Posterior cingulate gyrus (tissue), 11 donors: ENCODE measurements at places on chromosomes 6 and 20.

GRCh38 chr6:155439376-155439775 is 16.3 kb downstream of the NOX3 start:
- DNase-seq, result no peak

GRCh38 chr6:87912102-87912501 is 135.5 kb upstream of the SPACA1 start:
- DNase-seq, result no peak

- no peak for DNase-seq
Measured at GRCh38 chr20:58619864-58620431, 31.1 kb upstream of the STX16 start.

- no peak for DNase-seq
Measured at GRCh38 chr6:100175814-100176310, 181.8 kb upstream of the MCHR2 start.

DNA sequence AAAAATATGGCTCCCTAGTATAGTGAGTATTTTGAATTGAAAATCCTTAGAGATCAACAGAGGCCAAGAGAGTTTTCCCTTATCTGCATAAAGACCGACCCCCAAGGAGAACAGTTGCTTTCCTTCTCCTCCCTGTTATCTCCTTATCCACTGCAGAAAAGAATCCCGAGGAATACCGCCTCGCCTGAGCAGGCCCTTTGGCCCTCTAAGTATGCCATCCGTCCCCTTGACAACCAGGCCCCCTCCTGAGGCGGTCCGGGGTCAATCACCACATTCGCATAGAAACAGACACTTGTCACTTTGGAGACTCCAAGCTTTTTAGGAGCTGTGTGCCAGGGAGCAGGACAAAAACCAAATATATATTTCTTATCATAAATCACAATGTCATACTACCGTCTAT is 15.9 kb upstream of the GGTLC1 start:
- no peak for DNase-seq

- peak; percentile 43 for DNase-seq
Measured at GRCh38 chr6:132764370-132764769, 6.7 kb upstream of the VNN2 start.

GRCh38 chr6:87617405-87617804 is 27.5 kb downstream of the ORC3 start:
- DNase-seq, result no peak

- no peak for DNase-seq
Measured at GRCh38 chr6:112503091-112503596, 156.0 kb downstream of the RFPL4B start.

- peak; percentile 41 for DNase-seq
Measured at GRCh38 chr6:38110481-38110971, 291.0 kb downstream of the ZFAND3 start.

DNA sequence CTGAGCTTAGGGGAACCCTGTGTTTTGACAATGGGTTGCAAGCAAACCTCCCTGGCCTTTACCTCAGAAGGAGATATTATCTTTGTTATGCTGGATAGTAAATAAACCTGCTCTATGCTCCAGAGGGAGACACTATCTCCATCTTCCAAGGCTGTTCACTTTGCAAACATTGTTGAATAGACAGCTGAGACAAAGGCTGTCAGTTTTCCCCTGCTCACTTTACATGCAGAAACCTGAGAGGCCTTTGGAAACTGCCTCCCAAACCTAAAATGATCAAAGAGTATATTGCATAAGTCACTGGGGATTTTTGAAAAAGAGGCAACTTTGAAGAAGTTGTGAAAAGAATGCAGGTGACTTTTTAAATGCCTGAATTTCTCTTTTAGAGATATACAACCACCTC is 61.6 kb downstream of the MRAP2 start:
- DNase-seq, result no peak

GRCh38 chr6:27495386-27496135 is 22.7 kb upstream of the ZNF184 start:
- no peak for DNase-seq

DNA sequence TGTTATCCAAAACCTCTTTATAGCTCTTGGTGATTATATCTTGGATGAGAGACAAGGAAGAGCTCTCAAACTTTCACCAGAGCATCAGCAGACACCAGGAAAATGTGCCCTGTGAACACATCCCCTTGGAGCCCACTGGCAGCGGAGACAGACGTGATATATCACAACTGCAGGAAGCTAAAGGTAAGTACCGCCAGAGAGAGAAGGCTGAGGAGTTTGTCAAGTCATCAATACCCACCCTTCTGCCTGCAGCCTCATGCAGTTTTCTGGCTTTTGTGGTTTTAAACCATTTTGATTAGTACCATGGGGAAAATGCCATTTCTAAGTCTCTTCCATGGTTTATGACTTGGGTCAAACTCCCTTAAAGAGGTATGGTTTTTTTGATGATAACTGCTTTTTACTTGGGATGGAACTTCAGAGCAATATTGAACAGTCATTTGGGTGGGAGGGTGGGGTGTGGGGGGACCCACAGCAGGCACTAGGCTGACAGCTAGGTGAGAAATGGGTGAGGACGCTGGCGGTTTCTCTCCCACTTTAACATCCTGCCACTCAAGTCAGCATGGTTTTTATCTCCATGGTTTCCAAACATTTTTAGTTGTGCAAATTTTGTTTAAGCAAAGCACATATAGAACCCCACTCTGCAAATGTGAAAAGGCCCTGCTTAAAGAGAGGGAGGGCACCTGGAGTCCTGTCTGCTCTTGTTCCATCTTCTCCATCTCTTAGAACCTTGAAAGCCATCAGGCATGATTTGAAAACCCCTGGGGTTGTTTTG is 108.4 kb downstream of the SCML4 start:
- no peak for DNase-seq

DNA sequence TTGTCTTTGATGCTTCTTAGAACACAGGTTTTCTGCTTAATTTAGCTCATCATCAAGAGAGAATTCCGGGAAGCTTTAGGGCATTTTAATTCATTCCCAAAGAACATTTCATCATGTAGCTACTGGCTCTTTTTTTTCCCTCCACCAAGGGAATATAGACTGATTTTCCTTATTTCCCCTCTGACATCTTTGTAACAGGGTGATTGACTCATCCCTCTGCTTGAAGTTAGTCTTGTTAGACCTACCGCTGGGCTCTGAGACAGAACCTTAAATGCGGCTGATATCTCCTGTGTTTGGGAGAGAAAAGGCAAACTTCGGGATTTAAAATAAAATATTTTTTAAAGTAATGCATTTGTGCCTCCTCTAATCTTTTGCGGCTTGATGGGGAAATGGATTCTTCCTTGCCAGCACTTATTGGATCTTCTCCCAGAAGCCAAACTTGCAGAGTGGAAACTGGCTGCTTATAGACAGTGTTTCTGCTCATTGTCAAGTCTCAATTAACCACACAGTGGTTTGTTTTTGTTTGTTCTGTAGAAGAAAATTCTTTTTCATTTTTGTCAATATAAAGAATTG is 272.7 kb upstream of the PLCB4 start:
- no peak for DNase-seq

DNA sequence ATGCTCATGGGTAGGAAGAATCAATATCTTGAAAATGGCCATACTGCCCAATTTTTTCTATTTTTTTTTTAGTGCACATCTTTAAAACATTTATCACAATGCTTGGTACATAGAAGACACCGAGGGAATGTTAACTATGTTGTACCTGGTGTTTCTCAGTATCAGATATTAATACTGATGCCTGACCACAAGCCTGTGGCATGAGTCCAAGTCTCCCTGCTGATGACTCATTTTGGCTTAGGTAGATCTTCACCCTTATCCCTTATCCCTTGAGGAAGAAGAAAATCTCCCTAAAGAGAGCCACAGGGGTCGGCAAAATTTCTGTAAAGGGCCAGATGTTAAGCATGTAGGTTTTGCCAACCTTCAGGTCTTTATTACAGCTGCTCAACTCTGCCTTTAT is 14.5 kb downstream of the CD109 start:
- DNase-seq, result no peak

- no peak for DNase-seq
Measured at GRCh38 chr20:49685809-49686208, 27.9 kb downstream of the B4GALT5 start.

GRCh38 chr20:37790900-37791299 is 97.1 kb downstream of the CTNNBL1 start:
- no peak for DNase-seq

DNA sequence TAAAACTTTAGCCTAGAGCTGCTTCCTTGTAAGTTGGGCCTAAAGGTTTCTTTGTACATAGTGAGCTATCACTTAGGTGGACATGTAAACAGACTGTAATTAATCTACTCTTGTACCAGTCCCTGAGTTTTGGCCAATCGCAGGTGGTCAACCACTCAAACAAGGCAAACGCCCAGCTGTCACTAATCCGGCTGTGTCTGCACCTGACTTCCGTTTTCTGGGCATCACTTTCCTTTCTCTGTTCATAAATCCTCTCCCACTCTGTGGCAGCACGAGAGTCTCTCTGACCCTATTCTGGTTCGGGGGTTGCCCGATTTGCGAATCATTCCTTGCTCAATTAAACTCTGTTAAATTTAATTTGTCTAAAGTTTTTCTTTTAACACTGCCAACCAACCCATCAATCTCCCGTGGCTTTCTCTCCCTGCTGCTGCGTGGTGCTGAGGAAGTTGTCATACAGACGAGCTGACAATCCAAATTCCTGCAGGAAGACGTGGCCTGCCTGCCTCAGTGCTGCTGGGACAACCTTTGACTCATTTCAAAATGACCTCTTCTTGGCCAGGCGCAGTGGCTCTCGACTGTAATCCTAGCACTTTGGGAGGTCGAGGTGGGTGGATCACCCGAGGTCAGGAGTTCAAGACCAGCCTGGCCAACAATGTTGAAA is 206.3 kb downstream of the QKI start:
- no peak for DNase-seq

GRCh38 chr20:7989379-7989778 is 30.2 kb downstream of the TMX4 start:
- DNase-seq, result no peak

GRCh38 chr6:161694995-161695394 is 421.1 kb upstream of the AGPAT4 start:
- DNase-seq, result no peak

- no peak for DNase-seq
Measured at GRCh38 chr6:112502351-112503090, 155.4 kb downstream of the RFPL4B start.

DNA sequence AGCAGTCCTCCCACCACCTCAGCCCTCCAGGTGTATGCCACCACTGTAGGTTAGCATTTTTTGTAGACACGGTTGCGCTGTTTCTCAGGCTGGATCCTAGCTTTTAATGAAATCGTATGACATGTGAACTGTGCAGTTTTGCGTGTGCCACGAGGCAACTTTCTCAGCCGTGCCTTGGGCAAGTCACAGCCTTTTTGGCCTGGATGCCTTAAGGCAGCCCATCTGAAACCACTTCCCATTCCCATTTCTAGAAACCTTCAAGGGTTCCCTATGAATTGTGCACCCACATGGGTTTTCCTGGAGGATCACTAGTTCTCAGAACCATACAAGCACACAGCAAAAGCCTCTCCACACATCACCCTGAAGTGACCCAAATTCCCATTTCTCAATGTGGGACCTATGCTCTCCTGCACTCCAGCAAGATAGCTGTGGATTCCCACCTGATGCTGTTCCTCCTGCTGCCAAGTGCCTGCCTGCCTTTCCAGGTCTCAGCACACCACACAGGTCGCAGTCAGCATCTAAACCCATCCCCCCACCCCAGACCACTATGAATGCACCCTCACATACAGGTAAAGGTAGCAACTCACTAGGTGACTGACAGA is 28.9 kb downstream of the SNX5 start:
- DNase-seq, result no peak

DNA sequence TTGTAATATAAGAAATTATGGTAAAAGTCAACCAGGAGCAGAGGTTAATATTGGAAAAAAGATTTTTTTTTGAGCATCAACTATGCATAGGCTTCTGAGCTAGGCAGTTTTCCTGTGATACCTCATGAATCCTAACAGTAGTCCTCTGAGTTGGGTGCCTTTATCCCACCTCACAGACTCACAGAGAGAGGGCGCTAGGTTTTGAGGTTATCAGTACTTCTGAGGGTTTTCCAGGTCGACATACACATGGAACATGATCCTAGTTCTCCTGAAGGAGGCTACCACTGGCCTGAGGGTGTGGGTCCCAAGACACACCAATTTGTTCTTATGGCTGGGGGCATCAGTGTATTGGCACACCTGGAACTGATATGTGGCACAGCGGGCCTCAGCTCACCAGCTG is 358.8 kb upstream of the JAG1 start:
- no peak for DNase-seq

DNA sequence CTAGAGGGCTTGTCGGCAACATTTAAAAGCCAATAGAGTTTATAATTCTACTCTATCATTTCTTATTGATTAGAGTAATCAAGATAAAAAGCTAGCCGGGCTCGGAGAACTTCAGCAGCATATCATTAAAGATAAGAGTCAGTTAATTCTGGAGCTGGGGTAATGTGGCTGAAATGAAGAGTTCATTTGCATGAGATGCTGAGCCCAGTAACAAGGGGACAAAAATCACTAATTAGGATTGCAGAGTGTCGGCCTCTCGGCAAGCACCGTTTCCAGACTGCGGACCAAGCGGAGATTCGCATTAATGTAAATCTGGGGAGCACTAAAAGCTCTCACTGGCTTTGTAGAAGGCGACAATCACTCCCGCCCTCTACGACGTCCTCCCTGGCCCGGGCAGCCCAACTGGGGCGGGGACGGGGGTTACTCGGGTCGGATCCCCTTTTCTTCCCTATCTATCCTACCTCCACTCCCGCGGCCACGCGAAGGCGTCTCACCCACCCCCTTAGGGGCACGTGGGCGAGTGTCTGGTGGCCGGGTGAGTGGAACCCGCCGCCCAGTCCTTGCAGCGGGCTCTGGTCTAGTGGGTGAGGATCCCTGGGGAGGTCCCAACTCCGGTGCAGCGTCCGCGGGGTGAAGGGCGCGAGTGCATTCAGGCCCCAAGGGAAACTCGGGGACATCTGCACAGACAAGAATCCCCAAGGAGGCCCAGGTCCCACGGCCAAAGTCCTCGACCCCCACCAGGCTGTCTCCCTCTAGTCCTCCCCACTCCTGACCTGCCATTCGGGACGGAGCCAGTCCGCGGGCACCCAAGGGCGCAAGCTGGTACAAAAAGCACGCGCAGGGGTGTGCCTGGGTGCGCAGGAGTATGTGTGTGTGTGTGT is 42.2 kb upstream of the OSTM1 start:
- no peak for DNase-seq

- DNase-seq, result no peak
Measured at GRCh38 chr6:63663147-63663955, 27.7 kb downstream of the PHF3 start.

DNA sequence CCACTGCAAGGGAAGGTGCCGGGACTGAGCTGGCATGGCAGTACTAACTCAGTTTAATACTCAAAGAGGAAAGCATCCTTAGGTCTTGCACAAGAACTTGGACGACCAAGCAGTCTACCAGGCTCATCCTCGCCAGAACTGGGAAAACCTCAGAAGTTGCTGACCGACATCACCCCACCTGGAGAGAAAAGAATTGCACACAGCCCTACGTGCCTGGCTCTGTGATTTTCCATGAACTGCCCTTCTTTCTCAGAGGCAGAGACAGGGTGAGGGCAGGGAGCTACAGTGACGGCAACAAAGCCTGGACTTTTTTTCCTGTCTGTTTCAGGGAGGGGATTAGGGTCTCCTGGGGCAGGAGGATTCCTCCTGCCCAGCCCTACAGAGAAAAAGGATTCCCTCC is 8.0 kb downstream of the JAG1 start:
- no peak for DNase-seq

GRCh38 chr20:32511358-32512046 is 73.6 kb downstream of the NOL4L start:
- DNase-seq, result no peak
